ENCODE measurements at places on chromosomes 2 and 18.

GRCh38 chr2:190302052-190302451, 17.6 kb downstream of the HIBCH start:
- no peak for DNase-seq

GRCh38 chr2:241133436-241133820, 15.8 kb downstream of the PASK start:
- DNase-seq, result no peak

DNA sequence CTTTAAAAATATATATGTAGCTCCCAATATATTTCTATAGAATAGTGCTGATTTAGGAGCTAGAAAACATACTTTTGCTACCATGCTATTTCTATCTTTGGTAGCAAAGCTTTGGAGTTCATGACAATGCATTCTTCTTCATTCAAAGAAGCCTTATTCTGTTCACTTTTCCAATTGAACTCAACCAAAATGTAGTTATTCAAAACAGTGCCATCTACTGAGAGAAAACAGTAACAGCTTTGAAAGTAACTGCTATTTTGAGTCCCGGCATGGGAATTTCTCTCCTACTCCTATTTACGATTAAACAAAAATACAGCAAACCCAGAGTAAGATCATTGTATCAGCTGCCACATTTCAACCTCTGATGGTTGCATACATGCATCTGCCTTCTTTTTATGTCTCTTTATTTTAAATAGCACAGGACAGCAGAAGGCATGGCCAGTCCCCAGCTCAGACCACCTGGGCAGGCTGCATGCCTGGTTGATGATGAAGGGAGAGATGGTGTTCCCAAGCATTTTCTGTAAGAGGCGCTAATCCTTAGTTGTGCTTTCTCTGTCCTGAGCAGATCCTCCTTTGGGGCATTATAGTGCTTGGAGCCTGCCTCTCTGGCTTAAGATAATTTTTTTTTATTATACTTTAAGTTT, 69.7 kb upstream of the SULT1C3 start:
- DNase-seq, result no peak

DNA sequence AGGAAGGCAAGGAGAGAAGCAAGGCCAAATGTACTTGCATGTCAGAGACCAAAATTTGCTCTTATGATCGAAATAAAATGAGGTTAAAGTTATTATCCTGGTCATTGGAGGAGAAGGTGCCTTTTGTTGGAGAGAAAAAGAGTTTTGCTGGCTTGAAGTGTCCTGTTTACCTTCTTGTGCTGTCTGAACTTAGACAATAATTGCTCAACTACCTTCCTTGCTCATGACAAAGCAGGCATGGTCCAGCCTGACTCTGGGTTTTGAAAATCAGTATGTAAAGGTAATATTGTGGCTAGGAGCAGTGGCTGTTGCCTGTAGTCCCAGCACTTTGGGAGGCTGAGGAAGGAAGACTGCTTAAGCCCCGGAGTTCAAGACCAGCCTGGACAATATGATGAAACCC, 89.1 kb downstream of the MEIS1 start:
- no peak for DNase-seq

- DNase-seq, result no peak
Observed at GRCh38 chr2:240919161-240919781, 13.1 kb downstream of the CROCC2 start.

- no peak for DNase-seq
Observed at GRCh38 chr2:232668805-232669444, 28.2 kb upstream of the GIGYF2 start.

Data from H54 (cell line).